Breast epithelium (tissue), 4 donors: ENCODE measurements at places on chromosomes 1 and 21. TPM values are rescaled to one million over a fixed set of nuclear protein-coding genes. Genes with fewer than 3 reads are reported as not detected.

DNA sequence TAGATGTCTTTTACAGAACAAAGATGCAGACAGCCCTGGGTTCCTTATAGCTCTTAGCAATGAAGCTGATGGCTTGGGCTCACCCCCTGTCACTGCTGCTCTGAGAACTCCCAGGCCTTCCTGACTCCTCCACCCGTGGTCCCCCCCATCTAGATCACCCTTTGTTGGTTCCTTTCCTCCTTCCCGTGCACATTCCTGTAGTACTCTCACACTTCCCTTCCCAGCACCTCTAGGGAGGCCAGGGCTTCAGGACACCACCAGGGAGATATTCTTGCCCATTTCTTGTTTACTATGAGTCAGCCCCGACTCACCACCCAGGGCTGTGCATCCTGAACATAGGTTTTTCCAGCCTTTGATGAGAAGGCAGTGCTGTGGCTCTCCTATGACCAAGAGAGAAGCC lies 14.4 kb upstream of the NOS1AP start:
- no peak for DNase-seq

- no peak for DNase-seq
Observed at GRCh38 chr1:98048751-98049325, 128.0 kb upstream of the DPYD start.

GRCh38 chr1:84504580-84505492 lies 1.4 kb upstream of the SPATA1 start:
- no peak for DNase-seq

DNA sequence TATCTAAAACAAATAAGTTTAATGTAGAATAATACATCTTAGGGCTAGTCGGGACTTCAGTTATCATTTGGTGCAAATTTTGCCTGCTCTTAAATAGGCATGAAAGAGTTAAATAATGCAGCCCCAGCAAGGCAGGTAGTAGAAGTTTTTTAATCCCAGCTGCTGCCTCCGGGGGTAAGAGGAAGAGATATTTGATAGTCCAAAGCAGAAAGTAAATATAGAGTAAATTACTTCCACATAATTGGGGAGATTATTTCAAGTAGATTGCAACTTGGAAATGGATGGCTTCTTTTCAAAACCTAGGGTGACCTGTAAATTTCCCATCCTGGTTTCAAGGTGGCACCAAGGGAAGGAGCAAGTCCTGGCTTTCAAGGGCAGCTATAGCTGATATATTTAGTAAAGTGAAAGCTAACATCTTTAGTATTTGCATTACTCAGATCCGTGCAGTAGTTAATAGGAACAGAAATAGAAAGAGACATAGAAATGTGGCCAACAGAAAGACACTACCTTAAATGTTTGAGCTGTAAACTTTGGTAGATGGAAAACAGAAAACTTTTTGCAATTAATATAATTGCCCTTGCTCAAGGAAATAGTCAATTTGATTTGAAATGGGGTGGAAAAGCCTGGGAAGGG lies 109.1 kb downstream of the LMO4 start:
- no peak for DNase-seq

DNA sequence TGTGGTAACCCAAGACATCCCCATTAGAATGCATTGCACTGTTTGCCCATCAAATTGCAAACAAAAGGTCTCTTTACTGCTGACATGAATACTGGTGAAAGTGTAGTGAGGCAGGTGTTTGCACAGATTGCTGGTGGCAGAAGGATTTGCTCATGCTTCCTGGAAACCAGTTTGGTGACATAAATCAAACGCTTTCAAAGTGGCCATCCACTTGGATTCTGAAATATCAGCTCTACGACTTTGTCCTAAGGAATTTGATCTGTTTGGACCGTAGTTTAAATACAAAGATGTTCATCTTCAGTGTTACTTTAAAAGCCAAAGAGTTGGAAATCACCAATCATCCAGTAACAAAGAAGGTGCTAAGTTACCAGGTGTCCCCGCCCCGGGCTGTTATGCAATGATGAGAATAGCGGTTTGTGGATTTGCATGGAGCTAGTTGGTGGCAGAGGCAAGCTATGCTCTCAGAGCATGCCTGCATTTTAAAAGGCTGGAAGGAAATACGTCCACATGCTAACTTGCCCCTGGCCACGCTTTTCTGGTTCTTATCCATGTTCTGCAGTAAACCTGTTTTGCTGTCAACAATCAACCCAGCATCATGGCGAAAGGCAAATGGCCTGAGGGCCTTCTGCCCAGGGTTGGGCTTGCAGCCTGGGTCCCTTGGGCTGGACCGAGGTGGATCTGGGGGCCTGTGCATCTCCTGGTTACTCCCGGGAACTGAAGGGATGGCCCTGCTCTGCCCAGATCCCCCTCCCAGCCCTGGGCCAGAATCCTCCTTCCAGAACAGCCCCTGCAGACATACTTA lies 49.2 kb downstream of the UMODL1 start:
- no peak for DNase-seq

KCNE2 gene
- total RNA-seq = not detected

GRCh38 chr1:203368624-203369451 lies 17.9 kb upstream of the FMOD start:
- peak; percentile 70 for DNase-seq
